Activated CD8-positive, alpha-beta memory T cell treated with anti-CD3 and anti-CD28 coated beads for 24 hours (primary cell): ENCODE measurements at places on chromosomes 1 and 21.

DNA sequence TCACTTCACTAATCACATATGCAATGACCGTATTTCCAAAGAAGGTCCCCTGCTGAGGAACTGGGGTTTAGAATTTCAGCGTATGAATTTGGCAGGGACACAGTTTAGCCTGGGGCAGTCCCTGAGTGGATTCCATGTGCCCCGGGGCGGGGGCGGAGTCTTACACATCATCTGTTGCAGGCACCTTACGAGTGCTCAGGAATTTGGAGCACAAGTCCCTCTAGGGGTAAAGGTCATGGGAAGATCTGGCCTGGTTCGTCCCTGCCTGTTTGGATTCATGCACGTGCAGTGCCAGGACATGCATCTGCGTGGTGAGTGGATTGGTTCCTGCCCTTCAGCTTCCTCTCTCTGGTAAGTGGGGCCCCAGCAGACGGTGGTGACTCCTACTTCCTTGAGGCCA, 208.3 kb upstream of the C1orf174 start:
- no peak for DNase-seq

DNA sequence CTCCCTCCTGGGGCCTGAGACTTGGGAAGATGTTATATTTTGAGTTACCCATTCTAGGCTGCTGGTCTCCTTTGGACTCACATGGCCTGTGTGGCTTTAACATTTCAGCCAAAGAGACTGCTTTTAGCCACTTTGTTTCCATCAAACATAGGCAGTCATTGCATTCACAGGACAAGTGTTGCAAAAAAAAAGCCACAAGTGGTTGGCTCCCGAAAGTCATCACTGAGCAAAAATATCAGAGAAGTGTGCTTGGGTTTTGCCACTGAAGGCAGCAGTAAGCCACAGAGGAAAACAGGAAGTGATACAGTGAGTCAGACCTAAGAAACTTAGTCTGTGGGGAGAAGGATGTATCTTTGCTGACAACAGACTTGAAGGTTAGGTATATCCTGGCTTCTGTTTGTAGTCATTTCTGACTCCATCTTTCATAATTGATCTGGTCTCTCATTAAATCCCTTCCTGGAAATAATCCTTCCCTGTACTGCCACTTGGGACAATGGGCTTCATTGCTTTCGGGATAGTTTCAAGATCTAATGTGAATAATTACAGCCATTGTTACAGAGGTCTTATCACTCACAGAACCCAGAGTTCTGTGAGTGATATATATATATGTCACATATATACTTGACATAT, 80.9 kb downstream of the COLGALT2 start:
- DNase-seq, result peak; percentile 67

- DNase-seq, result no peak
Observed at GRCh38 chr1:174052621-174053020, 30.5 kb upstream of the RC3H1 start.

DNA sequence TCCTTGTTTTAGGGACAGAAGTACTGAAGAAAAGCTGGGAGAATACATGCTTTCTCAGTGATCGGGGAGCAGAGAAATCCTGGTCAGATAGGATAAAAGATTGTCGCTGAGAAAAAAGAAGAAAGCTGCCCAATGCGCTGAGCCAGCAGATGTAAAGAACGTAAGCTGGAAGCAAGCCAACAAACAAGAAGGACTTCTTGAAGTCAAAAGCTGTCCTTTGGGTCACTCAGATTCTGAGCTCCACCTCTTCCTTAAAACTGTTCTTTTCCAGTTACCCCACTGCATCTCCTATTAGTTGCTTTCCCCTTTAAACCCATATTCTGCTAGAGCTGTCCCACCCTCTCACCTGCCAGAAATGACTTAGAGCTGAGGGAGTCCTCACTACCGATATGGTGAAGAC, 64.8 kb downstream of the GPR137B start:
- DNase-seq, result no peak

GRCh38 chr1:31799895-31800673, 15.7 kb downstream of the SPOCD1 start:
- no peak for DNase-seq

DNA sequence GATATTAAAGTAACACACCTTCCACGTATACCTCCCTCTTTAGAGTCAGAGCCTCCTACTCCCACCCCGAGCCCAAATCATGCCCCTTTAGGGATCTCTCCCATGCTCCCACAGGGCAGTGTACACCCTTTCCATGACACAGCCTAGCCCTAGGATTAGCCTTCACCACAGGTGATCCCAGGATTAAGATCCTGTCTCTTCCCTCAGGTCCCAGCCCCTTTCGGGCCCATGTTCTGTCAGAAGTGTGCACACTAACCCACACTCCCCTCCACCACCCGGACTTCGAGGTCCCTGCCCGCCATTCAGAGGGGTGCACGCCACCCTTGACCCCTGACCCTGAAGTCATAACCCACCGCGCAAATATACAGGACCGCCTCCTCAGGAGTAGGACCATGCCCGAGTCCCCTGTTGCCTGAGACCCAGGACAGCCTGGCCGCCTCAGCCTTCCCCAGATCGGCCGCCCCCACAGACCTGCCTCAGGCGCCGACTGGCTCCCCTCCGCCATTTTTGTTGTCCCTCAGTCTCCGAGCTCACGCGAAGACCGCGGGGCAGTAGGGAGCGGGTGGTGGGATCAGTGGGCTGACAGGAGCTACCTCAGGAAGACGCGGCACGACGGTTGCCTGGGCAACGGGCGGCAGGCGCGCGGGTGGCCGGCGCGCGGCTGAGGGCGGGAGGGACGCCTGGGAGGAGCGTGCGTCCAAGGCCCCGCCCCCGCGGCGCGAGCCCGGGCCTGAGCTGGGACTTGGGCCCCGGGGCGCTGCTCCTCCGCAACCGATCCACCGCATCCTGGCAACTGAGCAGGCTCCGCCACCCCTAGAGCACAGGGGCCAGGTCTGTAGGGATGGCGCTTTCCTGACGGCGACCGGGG, at the start of gene AGBL4:
Gene AGBL4, minus strand, starts transcription at position 663 of the 868 bp plus-strand sequence.
- DNase-seq, result no peak

DNA sequence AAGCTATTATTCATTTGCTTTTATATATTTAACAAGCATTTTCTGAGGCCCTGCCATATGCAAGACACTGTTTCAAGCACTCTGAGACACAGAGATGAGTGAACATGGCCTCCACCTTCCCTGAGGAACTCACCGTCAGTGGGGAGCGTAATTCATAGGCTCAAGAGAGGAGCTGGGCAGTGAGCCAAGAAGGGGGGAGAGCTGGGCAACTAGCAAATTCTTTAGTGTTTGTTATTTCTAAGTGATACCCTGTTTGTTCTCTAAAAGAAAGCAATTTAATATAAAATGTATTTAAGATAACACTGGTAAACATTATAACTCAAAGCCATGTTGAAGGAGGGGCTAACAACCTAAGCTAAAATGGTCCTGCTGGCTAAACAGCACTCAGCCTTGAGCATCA, 119.2 kb upstream of the NGF start:
- DNase-seq, result no peak

- DNase-seq, result no peak
Observed at GRCh38 chr1:12342401-12343003, 112.7 kb downstream of the VPS13D start.

DNA sequence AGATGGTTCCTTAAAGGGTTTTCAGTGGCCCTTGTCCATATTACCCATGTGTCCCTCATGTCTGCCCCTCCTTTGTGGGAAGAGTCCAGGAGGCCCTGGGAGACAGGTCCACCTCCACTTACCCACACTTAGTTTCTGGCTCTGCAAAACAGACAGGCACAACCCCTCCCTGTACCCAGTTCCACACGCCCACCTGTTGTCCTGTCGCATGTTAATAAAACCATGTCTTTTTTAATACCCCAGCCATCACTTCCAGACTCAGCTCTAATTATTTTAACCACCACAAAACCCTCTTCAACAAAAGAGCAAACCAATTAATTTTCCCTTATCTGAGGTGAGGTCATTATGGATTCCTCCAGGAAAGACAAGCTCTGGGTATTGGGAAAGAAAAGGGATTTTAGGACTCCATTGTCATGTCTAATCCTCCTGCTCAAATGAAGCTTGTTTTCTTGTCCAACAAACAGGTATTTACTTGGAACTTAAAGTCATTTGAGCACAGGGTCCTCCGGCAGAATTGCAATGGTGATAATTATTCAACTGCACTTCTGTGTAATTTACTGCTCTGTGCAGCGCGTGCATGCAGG, 68.9 kb downstream of the CCDC185 start:
- DNase-seq, result no peak

- peak; percentile 40 for DNase-seq
Observed at GRCh38 chr1:227893949-227894721, 53.6 kb downstream of the WNT9A start.

- peak; percentile 88 for DNase-seq
Observed at GRCh38 chr1:12617901-12618660, at the start of gene DHRS3. DHRS3 (minus strand) TSS chr1:12618210; CDS start chr1:12617348, 862 bp downstream.

DNA sequence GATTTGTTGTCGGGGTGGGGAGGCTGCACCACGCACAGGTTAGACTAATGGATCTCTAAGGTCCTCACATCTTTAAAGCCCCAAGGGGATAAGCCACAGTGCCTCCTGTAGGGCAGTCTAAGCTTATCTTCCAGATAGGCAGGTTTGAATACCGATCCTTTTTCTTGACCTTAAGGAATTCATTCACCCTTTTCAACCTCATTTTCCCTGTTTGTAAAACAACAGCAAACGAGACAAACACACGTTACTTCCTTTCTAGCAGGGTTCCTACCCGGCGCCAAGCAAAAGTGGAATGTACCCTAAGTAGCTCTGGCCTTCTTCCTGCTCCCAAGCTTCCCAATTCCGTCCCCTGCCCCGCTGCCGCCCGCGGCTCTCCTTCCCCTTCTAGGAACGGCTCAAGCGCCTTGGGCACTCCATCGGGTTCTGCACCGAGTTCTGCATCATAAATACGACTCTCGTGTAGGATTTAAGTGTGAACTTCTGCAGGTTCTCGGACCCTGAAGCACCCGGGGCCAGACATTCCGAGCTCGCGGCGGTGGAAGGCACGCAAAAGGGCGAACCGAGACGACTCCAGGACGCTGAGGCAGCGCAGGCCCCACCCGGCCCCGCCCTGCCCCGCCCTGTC, 548 bp upstream of the CDC20 start:
- no peak for DNase-seq

DNA sequence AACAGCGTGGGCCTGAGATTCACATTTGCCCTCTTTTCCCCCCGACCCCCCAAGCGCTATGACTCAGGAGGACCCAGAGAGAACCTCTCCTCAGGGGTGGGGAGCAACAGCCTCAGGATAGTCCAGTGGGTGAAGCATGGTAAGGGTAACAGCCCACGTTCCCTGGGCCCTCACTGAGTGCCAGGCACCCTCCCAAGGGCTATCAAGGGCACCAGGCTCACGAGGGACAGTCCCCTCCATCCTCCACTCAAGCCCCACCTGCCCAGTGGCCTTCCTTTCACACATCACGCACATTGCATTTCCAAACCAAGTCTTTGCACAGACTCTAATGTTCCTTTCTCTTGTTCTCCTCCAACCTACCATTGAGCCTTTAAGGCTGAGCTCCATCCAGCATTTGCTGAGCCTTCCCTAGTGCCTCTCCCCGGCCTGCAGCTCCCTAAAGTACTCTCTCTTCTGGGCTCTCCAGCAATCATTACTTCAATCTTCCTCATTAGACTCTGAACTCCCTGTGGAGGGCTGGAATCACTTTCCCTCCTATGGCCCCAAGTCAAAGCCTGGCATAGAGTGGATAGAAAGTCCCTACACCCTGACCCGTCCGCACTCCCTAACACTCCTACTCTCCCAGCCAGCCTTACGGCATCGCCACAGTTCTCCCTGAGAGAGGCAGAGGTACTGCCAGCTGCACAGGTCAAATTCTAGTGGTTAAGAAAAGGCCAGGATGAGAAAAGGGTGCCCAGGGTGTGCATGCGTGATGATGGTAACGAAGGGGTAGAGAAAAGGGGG, 1.0 kb downstream of the AKR7A2 start:
- DNase-seq, result no peak

DNA sequence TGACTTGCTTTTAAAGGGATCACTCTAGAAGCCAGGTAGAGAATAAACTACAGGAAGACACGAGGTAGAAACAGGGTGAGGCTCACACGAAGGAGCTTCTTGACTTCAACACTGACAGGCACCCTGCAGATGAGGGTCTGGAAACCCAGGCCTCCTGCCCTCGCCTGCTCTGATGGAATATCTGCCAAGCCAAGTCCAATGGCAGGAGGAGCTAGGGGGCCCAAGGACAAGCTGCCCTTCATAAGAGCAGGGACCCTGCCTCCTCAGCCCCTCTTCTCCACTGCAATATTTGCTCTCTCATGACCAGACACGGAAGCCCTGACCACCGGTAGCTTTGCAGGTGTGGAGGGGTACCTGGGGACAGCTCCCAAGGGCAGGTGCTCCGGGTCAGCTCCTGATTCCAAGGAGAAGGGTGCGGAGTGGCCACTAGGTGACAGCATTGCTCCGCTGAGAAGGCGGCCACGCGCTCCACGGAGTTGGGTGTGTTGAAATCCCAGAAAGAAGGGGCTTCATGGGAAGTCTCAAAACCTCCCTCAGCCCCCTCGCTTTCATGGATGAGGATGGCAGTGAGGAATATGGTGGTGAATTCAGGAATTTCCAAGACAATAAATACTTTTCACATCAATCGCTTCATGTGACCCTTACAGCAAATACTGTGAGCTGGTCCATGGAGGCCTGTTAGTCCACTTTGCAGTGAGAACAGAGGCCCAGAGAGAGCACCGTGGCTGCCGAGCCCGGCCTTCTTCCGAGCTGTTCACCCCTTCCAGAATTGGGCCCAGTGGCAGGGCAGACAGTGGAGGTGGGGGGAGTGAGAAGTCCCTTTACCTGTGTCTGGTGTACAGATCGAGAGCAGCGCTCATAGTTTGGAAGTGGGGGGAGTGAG, 33.2 kb upstream of the PAX7 start:
- peak; percentile 84 for DNase-seq

DNA sequence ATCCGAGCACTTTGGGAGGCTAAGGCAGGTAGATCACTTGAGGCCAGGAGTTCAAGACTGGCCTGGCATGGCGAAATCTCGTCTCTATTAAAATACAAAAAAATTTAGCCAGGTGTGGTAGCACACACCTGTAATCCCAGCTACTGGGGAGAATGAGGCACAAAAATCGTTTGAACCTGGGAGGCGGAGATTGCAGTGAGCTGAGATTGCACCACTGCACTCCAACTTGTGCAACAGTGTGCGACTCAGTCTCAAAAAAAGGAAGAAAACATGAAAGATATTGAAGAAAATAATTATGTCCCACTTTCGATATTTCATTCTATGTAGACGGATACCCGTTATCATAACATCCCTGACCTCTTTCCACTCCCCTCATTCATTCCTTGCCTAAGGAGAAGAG, 19.2 kb downstream of the TUT4 start:
- DNase-seq, result no peak
